ENCODE measurements at places on chromosomes 1 and 21.

- no peak for DNase-seq
Measured at GRCh38 chr21:33019885-33020557, 5.7 kb upstream of the OLIG2 start.

DNA sequence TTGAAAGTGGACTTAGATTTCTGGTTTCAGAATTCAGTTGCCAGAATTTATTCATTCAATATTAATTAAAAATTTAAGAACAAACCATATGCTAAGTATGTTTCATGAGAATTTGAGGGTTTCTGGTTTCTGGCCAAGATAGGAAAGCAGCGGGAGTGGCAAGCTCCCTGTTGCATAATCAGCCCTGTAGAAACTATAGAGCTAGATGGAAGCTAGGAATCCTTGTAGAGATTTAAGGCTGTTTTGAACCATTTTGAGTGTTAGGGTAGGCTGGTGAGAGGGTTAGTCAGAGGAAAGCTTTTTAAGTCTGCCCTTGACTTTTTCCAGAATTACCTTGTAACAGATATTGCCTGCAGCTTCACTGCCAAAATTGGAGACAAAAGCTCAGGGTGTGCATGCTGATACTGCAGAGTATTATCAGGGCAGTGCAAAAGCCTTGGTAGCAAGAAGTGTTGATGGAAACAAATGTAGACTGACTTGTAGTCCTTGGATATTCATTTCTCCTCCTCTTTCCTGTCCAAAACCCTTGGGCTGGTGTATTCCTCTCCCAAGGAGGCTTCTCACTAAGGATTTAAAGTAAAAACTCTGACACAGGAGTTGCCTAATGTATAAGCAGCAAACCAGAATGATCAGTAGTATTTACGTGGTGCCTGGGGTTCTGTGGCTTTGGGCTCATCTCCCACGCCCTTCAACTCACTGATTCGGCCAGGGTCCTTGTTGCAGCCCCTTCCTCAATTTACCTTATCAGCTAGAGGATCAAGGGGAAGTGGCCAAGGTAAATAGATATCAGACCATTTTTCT is 12.6 kb upstream of the GIPC2 start:
- no peak for DNase-seq

DNA sequence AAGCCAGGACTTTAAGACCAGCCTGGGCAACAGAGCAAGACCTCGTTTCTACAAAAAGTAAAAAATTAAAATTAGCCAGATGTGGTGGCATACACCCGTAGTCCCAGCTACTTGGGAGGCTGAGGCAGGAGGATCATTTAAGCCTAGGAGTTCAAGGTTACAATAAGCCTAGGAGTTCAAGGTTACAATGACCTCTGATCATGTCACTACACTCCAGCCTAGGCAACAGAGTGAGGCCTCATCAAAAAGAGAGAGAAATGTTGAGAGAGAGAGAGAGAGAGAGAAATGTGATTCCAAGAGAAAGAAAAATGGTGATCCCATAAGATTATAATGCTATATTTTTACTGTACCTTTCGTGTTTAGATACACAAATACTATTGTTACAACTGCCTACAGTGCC is 60.2 kb downstream of the PACC1 start:
- no peak for DNase-seq

GRCh38 chr1:248751142-248751541 is 4.4 kb downstream of the LYPD8 start:
- DNase-seq = no peak

- peak; percentile 22 for DNase-seq
Measured at GRCh38 chr1:89085781-89086180, 20.8 kb upstream of the GBP1 start.

DNA sequence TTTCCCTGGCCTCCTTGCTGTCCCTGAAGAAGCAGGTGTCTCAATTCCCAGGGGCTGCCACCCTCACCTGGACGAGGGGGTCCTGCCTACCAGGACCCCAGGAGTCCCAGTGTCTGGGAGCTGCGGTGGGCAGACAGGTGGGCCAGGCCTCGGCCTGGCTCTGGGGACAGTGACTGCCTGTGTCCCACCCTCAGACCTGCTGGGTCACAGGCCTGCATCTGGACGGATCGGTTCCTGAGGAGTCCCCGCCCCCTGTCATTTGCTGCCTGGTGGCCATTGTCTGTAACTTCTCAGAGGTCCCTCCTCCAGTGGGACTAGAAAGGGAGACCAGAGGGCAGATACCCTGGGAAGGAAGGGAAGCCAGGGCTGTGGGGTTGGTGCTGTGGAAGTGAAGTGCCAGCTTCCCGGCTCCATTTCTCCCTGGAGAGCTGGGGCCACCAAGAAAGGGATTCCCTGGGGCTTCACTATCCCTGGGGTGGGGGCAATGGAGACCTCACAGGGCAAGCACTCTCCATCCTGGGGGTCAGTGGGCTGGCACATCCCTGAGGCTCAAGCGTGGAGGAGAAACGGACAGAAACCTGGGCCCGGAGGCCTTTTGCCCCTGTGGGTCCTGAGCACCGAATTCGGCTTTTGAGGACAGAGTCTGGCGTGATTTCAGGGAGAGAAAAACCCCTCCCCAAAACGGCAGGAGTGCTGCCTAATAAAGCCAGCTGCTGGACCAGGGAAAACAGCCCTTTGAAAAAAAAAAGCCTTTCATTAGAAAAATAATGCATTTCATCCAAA is 157.3 kb downstream of the PEX14 start:
- no peak for DNase-seq

DNA sequence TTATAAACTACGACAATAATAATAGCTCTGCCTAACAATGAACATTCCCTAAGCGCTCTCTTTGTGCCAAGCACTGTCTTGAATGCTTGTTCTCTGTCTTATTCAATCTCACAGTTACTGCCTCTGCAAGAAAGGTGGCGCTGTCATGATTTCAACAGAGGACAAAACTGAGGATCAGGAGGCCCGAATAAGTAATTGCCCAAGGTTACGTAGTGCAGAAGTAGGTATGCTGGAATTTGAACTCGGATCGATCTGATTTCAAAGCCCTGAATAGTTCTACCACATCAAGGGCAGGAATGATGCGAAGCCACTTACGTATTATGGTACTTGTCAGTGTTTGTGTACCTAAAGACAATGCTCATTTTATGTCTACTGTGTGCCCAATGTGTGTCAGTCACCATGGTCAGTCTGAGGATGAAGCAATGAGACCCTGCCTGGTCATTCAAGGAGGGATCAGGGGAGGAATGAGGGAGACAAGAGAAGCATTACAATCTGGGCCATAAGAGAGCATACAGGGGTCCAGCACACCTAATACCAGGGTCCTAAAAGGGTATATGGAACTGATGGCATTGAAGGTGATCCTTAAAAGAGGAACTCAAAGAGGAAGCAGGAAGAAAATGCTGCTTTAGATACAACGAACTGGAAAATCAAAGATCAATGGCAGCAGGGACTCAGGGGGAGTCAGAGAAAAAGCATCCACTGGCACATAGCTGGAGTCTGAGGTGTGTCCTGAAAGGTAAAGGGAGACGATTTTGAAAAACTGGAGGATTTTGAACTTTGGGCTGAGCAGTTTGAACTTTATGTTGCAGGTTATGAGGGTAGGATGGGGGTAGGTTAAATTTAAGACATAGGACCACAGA is 389.2 kb downstream of the PLPP3 start:
- peak; percentile 28 for DNase-seq

GRCh38 chr1:98763488-98764150 is 102.1 kb downstream of the SNX7 start:
- DNase-seq = peak; percentile 25

GRCh38 chr1:61094677-61095469 is 12.5 kb downstream of the NFIA start:
- DNase-seq = peak; percentile 44

- DNase-seq = no peak
Measured at GRCh38 chr1:214318356-214318755, 37.4 kb downstream of the SMYD2 start.

- DNase-seq = no peak
Measured at GRCh38 chr1:29859126-29859525, 622.8 kb downstream of the PTPRU start.

GRCh38 chr1:228210076-228210651 is 2.3 kb downstream of the OBSCN start:
- peak; percentile 60 for DNase-seq

DNA sequence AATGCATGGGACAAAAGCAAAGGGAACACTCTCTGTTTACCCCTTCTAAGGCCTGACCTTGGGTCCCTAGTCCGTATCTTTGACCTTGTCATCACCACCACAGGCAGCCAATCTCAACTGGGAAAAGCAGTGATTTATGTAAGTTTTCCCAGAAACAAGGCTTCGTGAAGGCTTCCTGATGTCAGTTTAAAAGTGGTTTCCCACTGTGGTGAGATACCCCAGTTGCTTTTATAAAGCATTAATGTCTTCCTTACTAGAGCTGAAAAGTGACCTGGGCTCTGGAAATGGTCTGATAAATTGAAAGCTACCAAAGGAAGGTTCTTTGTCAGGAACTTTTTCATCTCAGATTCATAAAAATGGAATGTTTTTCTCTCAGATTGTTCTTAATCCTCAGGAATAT is 536.4 kb upstream of the PTBP2 start:
- no peak for DNase-seq

GRCh38 chr1:39344394-39345154 is 140.1 kb downstream of the MACF1 start:
- DNase-seq = peak; percentile 11

- DNase-seq = peak; percentile 45
Measured at GRCh38 chr1:218659911-218660677, 315.0 kb downstream of the TGFB2 start.

- no peak for DNase-seq
Measured at GRCh38 chr21:25929856-25930520, 195.2 kb downstream of the GABPA start.

DNA sequence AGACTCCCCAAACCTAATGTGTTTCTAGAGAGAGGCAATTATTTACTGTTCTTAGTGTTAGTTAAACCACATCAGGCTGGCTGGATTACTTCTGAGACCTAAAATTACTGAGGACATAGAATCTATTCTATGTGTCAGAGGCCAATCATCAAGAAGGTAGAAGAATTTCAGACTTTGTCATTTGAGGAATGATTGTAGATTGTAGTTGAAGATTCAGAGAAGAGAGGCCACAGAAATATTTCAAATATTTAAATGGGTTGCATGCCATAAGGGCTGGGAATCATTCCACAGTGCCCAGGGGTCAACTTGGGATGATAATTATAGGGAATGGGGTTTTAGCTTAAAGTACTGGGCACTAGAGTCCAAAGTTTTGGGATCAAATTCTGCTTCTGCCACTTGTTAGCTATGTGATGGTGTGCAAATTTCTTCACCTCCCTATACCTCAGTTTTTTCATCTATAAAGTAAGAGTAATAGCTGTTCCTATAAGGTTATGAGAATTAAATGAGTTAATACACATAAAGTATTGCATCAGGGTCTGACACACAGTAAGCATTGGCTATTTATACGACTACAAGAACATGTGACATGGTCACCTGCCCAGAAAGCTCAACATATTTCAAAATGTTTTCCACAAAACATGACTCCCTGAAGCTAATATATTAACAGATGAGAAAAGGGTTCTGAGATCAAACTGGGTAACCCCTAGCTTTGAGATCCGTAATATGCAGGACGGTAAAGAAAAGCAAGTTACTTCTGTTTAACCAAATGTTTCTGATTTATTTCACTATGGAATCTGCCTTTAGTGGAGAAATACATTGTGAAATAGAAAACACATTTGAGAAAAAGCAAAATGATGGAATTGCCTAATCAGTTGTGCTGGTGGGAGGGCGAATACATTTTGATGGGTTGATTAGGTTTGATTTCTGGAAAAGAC is 69.7 kb upstream of the SPAG17 start:
- no peak for DNase-seq

- DNase-seq = no peak
Measured at GRCh38 chr21:42037943-42038342, 27.8 kb upstream of the ZBTB21 start.

DNA sequence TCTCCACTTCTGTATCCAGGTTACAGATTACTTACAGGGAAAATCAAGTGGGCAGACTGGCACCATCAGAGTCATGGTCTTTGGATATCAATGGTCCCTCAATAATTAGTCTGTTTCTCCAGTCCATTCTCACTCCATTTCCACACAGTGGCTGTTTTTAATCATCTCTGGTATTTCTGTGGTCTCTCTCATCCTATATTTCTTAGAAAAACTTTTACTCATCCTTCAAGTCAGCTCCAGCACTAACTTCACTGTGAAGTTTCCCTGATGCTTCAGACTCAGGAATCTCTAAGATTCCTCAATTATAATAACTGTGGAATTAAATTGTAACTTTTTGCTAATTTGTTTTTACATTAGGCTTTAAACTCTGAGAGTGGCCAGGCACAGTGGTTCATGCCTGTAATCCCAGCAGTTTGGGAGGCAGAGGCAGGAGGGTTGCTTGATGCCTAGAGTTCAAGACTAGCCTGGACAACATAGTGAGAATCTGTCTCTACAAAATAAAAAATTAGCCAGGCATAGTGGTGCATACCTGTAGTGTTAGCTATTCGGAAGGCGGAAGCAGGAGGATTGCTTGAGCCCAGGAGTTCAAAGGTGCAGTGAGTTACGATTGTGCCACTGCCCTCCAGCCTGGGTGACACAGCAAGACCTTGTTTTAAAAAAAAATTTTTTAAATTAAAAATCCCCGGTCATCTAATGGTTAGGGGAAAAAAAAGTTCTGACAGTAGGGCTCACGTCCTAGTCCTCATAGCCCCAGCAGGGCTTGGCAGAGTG is 10.6 kb downstream of the CD160 start:
- no peak for DNase-seq

- DNase-seq = no peak
Measured at GRCh38 chr1:92439291-92439690, 47.4 kb downstream of the GFI1 start.

- no peak for DNase-seq
Measured at GRCh38 chr1:229124116-229124515, 146.8 kb upstream of the RAB4A start.

DNA sequence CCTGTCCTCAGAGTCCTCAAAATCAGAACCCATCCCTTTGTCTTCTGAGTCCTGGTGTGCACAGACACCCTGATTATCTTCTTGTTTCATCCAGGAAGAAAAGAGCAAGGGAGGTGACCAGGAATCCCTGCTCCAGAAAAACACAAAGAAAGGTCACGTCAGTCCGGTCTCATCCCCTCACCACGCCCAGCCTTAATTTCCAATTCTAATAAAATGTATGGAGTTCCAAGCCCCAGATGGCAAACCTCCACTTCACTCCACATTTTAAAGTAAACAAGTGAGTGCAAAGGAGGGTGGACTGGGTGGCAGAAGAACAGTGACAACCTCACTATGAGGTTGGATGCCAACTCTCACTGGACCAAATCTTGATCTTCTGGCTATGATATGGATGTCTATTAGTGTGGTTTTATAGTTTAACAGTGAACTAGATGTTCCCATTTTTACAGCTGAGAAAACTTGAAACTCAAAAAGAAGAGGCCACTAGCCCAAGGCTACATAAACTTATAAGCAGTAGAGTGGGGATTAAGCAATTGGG is 22.0 kb downstream of the ZNF697 start:
- no peak for DNase-seq

DNA sequence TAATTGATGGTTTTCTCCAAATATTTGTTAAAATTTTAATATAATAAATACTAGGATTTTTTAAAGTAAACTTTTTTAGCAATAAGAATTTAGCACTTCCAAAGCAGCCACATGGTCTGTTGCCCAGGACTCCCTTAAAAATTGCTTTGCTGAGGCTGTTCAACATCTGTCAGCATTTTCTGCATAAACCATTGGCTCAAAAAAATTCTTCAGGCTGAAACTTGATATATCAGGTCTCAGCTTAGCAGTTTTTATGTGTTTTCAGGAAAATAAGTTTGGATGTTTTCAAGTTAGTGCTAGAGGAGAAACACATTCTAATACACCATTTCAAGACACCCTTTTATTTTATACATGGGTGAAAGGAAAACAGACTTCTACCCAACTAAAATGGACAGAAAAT is 69.1 kb upstream of the C1orf105 start:
- peak; percentile 95 for DNase-seq
